B cell (primary cell): ENCODE measurements at places on chromosomes 3 and 15.

- no peak for DNase-seq
These were observed 15.4 kb upstream of the OXTR start for GRCh38 chr3:8784676-8785435.

DNA sequence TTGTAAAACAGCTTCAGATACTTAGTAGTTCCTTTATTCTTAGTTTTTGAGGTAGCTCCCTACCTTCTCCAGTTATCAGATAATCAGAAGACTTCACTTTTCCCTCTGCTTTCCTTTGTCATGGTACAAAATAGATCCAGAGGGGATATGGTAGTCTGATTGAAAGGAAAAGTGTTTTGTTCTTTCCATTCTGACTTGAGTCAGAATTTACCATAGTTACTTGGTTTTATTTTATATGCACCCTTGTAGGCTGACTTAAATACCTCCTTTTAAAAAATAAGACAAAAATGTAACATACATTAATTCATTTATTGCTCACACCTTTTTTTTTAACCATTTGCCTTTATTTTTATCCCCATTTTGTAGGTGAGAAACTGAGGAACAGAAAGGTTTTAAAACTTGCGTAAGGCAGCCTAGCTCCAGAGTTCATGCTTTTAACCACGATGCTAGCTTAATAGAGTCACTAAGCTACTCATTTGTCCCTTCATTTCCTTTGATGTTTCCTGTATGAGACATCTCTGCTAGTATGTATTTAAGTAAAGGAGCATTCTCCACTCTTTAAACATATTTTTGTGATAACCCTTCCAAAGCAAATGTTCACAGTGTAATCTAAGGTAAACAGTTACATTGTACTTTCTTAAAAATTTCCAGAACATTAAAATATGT, 187.5 kb downstream of the KLHL25 start:
- DNase-seq: no peak

DNA sequence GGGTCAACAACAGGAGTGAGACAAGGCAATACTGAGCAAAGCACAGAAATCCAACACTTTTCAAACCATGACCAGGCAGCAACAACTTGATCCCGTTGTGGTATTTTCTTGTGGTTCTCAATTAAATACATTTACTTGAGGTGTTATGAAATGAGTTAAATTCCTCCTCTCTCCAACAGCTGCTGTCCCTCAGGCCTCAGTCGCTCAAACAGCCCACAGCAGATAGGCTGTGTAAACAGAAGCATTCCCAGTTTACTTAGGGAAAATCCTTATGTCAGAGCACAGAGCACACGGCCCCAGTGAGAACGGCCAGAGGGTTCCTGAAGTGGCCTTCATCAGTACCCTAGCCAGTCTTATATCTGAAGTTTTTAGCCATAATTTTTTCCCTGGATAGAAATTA, 359.9 kb downstream of the AGBL1 start:
- DNase-seq: no peak

DNA sequence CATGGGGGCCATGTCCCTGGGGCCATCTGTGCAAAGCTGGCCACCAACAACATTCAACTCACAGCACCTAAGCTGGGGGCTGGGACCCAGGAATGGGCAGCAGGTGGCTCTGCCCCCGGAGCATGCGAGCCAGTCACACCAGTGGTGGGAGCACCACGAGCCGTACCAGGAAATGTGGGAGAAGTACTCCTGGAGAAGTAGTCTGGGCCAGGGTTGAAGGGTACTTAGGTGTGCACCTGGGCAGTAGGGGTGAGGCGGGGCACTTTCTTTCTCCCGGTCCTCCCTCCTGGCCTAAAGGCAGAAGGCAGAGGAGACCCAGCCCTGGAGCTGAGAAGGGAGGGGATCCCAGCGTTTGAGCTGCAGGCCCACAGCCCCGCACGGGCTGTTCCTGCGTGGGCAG, 94.2 kb downstream of the PLXNA1 start:
- DNase-seq: no peak

DNA sequence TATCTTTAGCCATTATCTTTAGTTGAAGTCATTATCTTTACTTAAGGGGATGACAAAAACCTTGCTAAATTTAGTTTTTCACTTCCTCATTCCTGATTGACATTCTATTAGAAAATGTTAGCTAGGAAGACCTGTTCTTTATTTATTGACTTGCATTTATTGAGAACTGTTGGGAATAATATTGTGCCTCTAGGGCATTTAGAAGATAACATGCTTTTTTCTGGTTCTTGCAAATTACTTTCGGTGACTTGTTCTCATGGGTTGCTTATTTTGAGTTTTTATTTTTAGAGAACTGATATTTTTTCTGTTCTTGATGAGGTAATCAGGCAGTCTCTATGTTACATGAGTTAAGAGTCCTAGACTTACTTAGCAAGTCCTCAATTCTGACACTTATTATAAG, 48.3 kb upstream of the CTDSPL start:
- no peak for DNase-seq
